Activated CD8-positive, alpha-beta memory T cell treated with anti-CD3 and anti-CD28 coated beads for 4 hours (primary cell): ENCODE measurements at places on chromosomes 6 and 20.

- DNase-seq, result no peak
These were observed 3.3 kb downstream of the RIN2 start for GRCh38 chr20:19761326-19761725.

GRCh38 chr20:19785173-19785982 lies 27.3 kb downstream of the RIN2 start:
- DNase-seq, result no peak

- DNase-seq, result no peak
These were observed 90.1 kb downstream of the CRYBG1 start for GRCh38 chr6:106450653-106451052.

DNA sequence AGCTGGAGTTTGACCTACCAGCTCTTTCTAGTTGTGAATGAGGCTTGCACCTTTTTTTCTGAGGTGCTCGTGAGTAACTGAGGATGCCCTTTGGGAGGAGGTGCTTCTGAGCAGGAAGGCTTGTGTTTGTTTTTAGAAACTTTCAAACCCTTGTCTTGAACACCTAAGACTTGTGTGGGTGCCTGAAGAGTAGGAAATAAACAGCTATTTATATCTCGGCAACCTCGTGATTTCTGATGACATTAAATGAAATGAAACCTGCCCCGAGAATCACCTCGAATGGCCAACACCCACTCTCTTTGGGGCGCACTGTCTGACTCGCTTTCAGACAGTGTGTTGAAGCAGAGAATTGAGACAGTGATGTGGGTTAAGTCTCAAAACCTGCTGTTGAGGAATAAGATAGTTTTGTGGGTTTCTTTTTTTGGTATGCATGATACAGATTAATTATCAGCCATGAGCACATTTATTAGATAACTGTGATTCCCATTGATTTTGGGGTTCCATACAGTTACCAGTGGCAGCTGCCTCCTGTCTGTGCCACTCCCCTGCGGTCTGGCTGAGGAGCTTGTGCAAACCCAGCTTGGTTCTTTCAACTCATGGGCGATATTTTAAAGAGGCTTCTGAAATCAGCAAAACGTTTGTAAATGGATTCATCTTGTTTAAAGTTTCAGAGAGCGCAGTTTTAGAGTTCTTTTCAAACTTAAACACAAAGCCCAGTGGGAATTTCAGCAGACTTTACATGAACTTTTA lies 8.4 kb downstream of the IRF4 start:
- no peak for DNase-seq

DNA sequence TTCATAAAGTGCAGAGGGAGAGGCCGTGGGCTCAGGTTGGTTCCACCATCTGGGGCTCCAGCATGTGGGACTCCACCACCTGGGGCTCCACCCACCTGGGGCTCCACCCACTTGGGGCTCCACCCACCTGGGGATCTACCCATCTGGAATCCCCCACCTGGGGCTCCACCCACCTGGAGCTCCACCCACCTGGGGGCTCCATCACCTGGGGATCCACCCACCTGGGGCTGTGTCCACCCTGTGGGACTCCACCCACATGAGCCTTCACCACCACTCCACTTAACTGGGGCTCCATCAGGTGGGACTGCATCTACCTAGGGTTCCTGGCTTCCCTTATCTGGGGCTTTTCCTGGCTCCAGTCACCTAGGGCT lies 226.0 kb upstream of the CDYL start:
- no peak for DNase-seq
